Nephron progenitor cell (in vitro differentiated cells): ENCODE measurements at places on chromosomes 1 and 21.

- DNase-seq = no peak
Measured at GRCh38 chr1:232029315-232029714, 402.7 kb downstream of the DISC1 start.

- no peak for DNase-seq
Measured at GRCh38 chr1:193542690-193543089, 356.3 kb upstream of the B3GALT2 start.

GRCh38 chr1:45679123-45679522 lies 7.2 kb downstream of the GPBP1L1 start:
- no peak for DNase-seq

- DNase-seq = no peak
Measured at GRCh38 chr1:202967684-202968281, 726 bp upstream of the CYB5R1 start.

DNA sequence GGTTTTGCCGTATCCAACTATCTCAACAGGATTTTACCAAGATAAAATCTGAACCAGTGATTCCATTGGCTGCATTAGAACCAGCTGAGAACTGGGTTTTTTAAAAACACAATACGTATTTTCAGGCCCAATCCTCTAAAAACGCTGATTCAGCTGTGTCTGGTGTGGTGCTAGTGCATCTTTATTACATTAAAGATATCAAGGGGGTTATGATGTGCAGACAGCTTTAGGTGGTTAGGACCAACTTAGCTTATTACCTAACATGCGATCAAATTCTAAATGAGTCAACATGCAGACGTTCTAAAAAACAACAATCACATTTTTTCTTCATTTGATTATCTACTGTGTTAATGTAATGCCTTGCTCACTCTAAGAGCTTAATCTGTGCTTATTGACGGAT lies 32.0 kb upstream of the EXO1 start:
- no peak for DNase-seq

DNA sequence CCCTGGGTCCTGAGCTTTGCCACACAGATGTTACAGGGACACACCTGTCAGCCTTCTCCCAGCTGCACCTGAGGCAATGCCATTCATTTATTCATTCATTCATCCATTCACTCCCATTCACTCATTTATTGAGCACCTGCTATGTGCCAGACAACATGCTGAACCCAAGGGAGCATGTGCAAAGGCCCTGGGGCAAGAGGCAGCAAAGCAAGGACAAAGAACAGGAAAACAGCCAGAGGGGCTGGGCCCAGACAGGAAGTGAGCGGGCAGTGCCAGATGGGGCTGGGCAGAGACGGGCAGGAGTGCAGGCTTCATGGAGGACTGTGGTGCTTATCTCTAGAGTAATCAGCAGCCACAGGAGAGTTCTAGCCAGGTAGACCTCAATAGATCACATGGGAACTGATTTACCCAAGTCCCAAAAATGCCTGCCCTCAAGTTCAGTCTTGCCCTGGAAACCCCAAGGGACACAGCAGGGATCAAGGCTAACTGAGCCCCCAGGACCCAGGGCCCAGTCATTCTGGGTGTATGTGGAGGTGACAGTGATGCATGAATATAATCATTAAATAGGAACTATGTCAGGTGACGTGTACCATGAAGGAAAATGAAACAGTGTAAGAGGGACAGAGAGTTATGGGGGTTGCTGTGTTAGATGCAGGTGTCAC lies 530.3 kb downstream of the MATN1 start:
- DNase-seq = no peak

GRCh38 chr1:88141499-88142074 lies 542.5 kb upstream of the PKN2 start:
- no peak for DNase-seq

DNA sequence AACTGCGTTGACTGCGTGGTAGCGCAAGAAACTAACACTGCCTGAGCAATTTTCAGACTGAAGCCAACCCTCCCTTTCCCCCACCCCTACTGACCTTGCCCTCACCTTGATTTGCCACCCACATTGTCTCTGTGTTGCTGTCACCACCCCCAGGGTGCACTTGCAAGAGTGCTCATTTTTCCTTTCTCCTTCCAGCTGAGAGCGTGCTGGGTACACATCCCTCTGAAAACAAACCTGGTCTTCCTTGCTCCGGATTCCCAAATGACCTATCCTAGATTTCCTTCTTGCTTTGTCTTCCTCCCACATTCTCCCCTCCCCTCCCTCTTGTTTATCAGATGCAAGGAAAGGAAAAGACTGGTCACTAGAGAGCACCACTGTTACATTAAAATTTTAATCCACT lies 24.2 kb downstream of the MPZ start:
- no peak for DNase-seq

- no peak for DNase-seq
Measured at GRCh38 chr1:231793893-231794292, 167.3 kb downstream of the DISC1 start.

GRCh38 chr1:226691247-226691646 lies 47.8 kb downstream of the ITPKB start:
- DNase-seq = no peak

- no peak for DNase-seq
Measured at GRCh38 chr1:192516776-192517297, 58.7 kb upstream of the RGS1 start.

- no peak for DNase-seq
Measured at GRCh38 chr1:247079141-247079874, 697 bp upstream of the ZNF670 start.

DNA sequence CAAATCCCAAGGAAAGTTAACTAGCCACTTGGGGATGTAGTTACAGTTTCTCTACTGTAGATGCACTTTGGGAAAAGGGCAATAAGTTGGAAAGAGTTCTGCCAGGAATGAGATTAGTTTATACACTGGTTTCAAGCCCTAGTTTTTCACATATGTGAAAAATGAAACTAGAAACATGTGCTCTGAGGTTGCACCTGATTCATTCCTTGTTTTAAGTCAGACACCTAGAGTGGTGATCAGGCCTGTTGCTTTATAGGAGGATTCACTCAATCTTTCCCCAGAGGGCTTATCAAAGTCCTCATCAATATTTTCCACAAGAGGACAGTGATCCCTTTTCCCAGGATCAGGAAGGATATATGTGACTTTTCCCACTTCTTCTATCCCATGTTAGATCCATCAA lies 515.9 kb upstream of the PKN2 start:
- DNase-seq = no peak

- no peak for DNase-seq
Measured at GRCh38 chr1:40310983-40311642, 6.0 kb downstream of the COL9A2 start.
